NCI-H460 (cell line): ENCODE measurements at places on chromosomes 16 and 17. TPM values are rescaled to one million over a fixed set of nuclear protein-coding genes. Genes with fewer than 3 reads are reported as not detected.

The CDH11 gene
- total RNA-seq = 1,481 and 1,616 TPM in 2 replicates

The SLC16A6 gene
- 66.3 and 75.7 TPM in 2 replicates for total RNA-seq

The SP2 gene
- 1.9 and 2.4 TPM in 2 replicates for total RNA-seq

The NPIPB6 gene
- 0.10 and 0.58 TPM in 2 replicates for total RNA-seq

The IL21R gene
- 0.10 TPM in 1 of 2 replicates, not detected in the other for total RNA-seq
